ENCODE measurements at places on chromosomes 4 and X.

DNA sequence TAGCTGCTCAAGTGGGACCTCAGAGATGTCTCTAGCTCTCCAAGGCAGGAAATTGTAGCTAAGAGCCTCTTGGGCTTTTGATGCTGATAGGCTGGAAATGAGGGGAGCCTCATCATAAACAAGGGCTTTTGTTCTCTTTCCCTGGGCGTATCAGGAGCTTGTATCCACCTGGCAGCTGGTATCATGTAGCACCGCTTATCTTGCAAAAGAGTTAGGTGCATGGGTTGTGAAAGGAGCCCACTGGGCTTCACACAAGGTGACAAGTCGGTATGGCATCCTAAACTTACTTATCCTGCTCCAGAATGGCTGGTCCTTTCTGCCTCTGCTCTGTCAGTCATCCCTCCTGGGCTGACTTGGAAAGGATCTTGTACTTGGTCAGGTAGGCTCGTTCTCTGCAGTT lies 565.8 kb downstream of the GRXCR1 start:
- peak; percentile 84 for DNase-seq

DNA sequence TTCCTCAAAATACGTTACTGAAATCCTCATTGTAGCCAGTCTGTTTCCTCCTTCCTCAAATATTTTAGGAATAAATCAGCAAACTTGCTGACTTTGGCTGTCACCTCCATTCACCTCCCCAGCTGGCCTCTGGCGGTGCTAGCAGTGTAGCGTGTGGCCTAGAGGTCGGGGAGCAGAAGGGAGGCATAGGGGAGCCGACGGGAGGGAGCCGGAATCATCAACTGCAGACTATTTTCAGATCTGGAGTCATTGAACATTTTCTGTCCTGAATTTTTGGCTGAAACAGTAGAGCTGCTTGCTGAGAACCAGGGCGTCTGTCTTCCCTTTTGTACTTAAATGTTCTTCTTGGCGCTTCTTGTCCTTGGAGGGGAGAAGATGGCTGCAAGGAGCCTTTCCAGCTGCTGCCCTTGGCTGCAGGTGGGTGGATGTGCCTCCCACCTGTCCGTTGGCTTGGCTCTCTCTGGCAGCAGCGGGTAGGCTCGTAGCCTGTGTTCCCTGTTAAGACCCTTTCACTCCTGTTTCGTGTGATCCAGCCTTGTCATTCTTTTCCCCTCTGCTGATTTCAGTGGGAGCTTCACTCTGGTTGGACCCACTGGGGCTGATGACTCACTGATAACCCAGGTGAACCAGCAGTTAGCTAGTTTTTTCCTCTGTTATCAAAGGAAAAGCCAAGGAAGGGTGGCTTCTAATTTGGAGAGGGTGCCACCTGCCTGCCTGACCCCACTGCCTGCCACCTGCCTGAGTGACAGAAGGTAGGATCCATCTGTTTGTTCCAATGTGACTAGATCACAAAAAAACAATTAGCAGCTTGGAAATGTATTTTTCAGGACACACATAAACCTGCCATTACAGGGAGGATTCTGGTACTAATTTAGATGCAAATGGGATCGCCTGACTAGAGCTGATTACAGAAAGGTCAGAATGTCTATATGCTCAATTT lies 135.9 kb downstream of the GATB start:
- no peak for DNase-seq

DNA sequence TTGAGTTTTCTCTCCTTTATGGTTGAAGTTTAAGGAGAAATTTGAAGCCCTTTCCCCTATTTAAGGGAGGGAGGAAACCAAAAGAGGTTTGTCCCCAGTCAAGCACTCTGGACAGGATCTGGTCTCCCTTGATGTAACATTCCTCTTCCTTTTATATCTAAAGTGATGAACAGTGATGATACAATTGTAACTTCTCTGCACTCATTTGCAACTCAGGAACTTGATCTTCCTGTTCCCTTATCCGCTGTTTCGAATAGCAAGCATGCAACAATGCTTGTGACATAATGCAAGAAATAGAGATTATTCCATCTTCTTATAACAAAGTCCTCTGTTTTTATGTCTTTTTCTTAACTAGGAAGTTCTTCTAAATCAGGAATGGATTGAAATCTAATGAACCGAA lies 18.3 kb downstream of the ALPK1 start:
- DNase-seq: no peak

DNA sequence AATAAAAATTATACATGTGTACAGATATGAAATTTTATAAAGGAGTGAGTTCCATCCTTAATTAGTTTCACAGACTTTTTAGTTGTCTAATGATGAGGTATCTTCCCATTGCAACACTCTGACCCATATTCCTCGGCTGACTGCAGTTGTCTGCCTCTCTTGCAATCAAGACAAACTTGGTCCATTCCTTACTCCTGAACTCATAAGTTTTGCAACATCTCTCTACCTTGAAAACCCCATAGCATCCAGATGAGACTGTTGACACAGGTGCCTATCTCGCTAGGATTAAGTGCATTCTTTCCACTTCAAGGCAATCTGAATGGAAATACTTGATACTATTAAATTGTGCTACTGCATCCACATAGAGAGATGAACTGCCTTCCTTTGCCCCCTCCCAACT lies 2.3 kb downstream of the XKRX start:
- DNase-seq: peak; percentile 2

GRCh38 chrX:78545233-78545632 lies 113.9 kb downstream of the RTL3 start:
- DNase-seq: peak; percentile 23

DNA sequence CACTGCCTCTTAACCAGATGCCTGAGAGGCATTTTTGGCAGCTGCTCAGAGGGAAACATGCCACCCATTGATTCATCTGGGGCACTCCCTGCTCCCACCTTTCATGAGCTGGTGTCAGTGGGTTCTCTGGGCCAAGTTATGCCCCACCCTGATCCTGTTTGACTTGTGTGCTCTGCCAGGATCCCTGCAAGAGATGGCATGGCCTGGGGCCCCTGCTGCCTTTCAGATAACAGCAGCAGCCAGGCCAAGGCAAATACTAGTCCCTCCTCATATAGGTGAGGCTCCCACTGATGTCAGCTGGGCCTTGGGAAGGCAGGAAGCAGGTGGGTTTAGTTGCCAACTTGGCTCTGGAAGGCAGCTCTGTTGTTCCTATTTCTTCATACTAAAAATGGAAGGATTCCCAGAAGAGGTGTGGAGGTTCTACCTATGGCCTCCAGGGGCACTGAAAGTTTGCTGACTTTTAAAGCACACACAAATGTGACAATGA lies 192.9 kb upstream of the RBPJ start:
- peak; percentile 14 for DNase-seq

DNA sequence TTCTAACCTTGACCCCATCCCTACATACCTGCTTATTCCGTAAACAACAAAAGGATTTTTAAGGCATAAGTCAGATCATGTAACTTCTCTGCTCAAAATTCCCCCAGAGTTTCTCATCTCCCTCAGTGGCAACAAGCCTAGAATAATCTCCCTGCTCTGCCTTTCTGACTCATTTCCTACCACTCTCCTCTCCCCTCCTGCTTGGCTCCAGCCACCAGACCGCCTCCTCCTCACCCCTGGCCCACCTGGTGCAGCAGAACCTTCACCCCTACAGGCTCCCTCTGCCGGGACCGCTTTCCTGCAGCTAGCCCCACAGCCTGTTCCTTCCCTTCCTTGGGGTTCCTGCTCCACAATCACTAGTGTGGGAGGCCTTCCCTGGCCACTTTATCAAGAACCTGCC lies 32.1 kb downstream of the TSPAN5 start:
- DNase-seq: no peak

GRCh38 chr4:25842229-25842845 lies 20.5 kb downstream of the SEL1L3 start:
- DNase-seq: no peak

- DNase-seq: peak; percentile 89
These were observed 33.3 kb upstream of the PROM1 start for GRCh38 chr4:16117164-16117563.

GRCh38 chr4:124573056-124573455 lies 139.5 kb downstream of the ANKRD50 start:
- DNase-seq: peak; percentile 27

DNA sequence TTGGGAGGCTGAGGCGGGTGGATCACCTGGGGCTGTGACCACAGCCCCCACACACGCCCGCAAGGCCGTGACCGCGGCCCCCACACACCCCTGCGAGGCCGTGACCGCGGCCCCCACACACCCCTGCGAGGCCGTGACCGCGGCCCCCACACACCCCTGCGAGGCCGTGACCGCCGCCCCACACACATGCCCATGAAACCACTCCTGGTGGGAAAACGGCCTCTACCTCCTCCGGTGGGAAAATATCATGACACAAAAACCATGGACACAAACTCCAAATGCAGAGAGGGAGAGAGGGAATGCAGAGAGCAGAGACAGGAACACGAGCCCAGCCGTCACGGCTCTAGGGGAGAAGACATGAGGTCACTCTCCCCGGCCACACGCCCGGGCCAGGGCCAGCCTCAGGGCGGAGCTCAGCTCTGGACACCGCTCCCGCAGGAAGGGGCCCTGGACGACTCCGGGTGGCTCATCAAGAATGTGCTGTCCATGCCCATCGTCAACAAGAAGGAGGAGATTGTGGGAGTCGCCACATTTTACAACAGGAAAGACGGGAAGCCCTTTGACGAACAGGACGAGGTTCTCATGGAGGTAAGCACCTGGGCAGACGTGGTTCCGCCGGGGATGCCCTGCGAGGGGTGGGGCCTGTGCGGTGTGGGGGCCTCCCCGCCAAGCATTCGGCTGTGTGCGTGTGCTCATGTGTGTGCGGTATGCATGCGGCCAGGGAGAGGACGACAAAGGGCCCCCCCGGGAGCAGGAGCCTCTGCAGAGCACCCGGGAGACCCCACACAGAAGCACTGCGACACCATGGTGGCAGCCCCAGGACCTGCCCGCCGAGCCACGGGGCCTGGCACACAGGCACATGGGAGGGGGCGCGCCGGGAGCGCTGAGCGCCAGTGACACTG lies 17.4 kb downstream of the ATP5ME start:
- DNase-seq: no peak

- DNase-seq: peak; percentile 25
These were observed 80.8 kb downstream of the ANKRD50 start for GRCh38 chr4:124631760-124632159.

DNA sequence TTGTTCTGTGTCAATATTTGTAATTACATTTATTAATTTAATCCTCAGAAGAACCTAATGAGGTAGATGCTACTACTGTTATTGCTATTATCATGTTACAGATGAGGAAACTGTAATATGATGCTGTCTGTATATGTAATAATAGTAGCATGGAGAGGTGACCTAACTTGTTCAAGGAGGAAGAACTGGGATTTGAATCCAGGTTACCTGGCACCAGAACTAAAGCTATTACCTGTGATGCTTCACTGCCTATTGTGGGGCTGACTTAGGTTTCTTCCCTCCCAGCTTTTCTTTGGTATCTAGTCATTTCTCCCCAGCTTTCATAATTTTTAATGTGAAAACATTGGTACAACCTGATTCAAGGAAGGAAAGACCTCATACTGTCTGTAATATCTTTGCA lies 43.6 kb downstream of the RAPGEF2 start:
- peak; percentile 33 for DNase-seq

GRCh38 chrX:70133303-70134115 lies at the start of gene IGBP1:
IGBP1 (plus strand) TSS chrX:70133447; CDS start chrX:70133948, 501 bp downstream.
- DNase-seq: peak; percentile 96

- DNase-seq: no peak
These were observed 47.7 kb downstream of the SNX25 start for GRCh38 chr4:185257086-185257485.

GRCh38 chr4:10959586-10959985 lies 275.0 kb upstream of the CLNK start:
- DNase-seq: peak; percentile 78

GRCh38 chrX:14529290-14529989 lies at the start of gene GLRA2:
GLRA2 (plus strand) TSS chrX:14529536; CDS start chrX:14530058, 522 bp downstream.
- peak; percentile 21 for DNase-seq

- DNase-seq: no peak
These were observed 77.5 kb upstream of the ELOVL6 start for GRCh38 chr4:110275871-110276270.

DNA sequence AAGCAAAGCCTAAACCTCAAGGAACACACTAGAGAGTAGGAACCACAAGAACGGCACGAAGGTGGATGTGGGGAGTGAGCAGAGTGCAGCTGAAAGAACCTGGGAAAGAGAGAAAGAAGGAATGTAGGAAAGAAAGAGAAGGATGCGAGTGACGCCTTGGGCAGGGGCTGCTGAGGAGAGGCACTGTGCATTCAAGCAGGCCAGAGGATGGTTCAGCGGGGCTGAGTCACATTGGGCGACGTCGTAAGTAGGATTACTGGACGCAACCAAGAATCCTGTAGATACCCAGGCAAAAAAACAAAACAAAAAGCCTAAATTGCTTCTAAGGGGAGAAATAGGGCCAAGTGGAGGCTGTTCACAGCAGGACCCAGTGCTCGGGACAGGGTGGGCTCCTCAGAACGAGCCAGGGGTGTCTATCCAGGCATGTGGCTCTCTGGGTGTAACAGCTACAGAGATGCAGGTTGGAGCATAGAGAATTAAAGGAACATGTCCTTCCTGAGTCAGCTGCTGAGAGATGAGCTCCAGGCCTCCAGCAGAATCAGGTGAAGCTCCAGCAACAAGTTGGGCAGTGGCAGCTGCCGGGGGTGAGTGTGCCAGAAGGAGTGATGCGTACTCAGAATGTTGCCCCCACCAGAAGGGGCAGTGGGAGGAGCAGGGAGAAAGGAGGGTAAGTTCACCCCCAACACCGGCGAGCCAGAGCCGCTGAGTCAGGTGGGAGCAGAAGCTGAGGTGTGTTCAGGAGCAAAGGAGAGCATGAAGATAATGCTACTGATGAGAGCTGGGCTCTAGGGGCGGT lies 38.6 kb downstream of the NELFA start:
- DNase-seq: no peak

- DNase-seq: no peak
These were observed 19.1 kb downstream of the SASH3 start for GRCh38 chrX:129798888-129799287.

DNA sequence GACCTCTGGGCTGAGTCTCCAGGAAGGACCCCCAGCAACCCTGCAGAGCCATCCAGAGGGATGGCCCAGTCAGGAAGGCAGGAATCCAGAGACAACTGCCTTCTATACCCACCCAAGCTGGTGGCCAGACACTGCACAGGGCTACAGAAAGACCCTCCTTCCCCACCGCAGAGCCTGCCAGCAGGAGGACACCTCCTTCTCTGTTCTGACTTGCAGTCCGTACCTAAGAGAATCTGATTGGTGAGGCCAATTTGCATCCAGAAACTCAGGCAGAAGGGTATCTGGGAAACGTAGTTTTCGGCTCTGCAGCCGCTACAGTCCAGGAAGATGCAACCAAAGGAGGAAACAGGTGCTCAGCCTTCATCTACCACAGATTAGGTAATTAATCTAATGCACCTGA lies 155.4 kb upstream of the FRG1 start:
- DNase-seq: no peak

GRCh38 chr4:54155936-54156335 lies 56.0 kb downstream of the GSX2 start:
- no peak for DNase-seq

DNA sequence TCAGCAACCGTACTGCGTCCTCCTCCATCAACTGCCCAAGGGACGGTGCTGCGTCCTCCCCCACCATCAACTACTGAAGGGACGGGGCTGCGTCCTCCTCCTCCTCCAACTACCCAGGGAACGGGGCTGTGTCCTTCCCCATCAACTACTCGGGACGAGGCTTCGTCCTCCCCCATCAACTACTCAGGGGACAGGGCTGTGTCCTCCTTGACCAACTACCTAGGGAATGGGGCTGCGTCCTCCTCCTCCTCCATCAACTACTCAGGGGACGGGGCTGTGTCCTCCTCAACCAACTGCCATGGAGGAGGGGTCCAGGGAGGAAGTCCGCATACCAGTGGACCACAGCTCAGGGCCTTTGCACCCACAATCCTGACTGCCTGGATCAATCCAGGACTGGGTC lies 24.4 kb downstream of the PPP2R3B start:
- no peak for DNase-seq

GRCh38 chr4:48296365-48296764 lies 26.7 kb upstream of the TEC start:
- no peak for DNase-seq
